ENCODE measurements at places on chromosomes 4 and X.
A peak's percentile ranks its signal among the peaks of the same experiment; 100 is the strongest.

DNA sequence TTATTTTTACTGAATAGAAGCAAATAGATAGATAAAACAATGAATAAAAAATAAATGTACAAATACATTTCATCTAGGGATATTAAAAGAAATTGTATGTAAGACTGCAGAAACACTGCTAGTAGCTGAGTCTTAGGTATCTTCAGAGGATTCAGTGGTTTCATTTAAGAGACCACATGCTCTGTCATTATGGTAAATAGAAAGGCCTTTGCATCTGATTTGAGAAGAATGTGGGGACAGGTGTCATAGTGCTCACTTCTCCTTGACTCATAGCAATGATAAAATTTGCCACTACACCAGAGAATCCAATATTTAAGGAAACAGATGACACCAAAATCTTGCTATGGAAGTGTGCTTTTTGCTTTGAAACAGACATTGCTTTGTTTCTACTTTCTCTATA is 59.8 kb upstream of the PPP1R2C start:
- H3K27ac ChIP-seq: no peak overlapping the region
- H3K36me3 ChIP-seq: no peaks in the 10 kb centered on the region
- H3K4me1 ChIP-seq: peaks cover 6% of the 10 kb centered on the region
- H3K4me3 ChIP-seq: no peak overlapping the region
- H3K27me3 ChIP-seq: no peaks in the 10 kb centered on the region

- no peak overlapping the region for H3K4me3 ChIP-seq
- no peak overlapping the region for H3K27ac ChIP-seq
- H3K4me1 ChIP-seq: peaks cover 1% of the 10 kb centered on the region
Observed at GRCh38 chr4:103012060-103012459, 7.4 kb downstream of the SLC9B1 start.

GRCh38 chr4:53653484-53654053 is 62.3 kb upstream of the LNX1 start:
- H3K36me3 ChIP-seq: no peaks in the 10 kb centered on the region
- H3K4me1 ChIP-seq: peaks cover 17% of the 10 kb centered on the region
- no peak overlapping the region for H3K27ac ChIP-seq
- H3K4me3 ChIP-seq: no peak overlapping the region
- no peak for DNase-seq
- H3K27me3 ChIP-seq: peaks cover 2% of the 10 kb centered on the region

GRCh38 chrX:20693078-20693477 is 426.4 kb upstream of the RPS6KA3 start:
- no peaks in the 10 kb centered on the region for H3K27me3 ChIP-seq
- no peak for DNase-seq
- no peaks in the 10 kb centered on the region for H3K4me1 ChIP-seq
- H3K36me3 ChIP-seq: no peaks in the 10 kb centered on the region
- H3K27ac ChIP-seq: no peak overlapping the region
- no peak overlapping the region for H3K4me3 ChIP-seq

GRCh38 chr4:166501941-166502382 is 628.9 kb downstream of the TLL1 start:
- H3K27me3 ChIP-seq: no peaks in the 10 kb centered on the region
- no peak overlapping the region for H3K4me3 ChIP-seq
- no peaks in the 10 kb centered on the region for H3K36me3 ChIP-seq
- H3K27ac ChIP-seq: no peak overlapping the region
- peaks cover 3% of the 10 kb centered on the region for H3K4me1 ChIP-seq

DNA sequence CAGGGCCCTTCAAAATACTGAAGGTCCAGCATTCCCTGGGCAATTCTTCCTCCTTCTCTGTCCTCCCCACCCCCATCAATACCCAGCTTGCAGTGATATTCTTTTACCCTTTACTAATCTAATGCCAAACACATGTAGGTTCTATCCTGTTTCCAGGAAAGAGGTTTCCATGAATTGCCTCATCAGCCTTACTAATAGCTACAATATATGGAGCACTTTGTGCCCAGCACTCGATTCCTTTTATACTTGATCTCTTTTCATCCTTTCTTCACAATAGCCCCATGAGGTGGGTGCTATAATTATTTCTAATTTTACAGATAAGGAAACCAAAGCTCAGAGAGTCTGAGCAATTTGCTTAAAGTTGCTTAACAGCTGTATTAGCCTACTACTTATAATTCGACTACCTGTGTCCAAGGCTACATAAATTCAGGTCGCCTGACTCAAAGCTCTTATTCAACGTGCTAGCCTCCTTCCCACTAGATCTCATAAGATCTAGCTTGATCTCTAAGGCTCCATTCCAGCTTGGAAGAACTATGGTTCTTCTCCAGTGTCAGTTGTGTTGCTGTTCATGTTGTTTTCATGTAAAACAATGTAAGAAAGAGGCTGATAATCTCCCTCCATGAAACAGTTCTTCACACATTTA is 229.6 kb upstream of the PGRMC2 start:
- no peaks in the 10 kb centered on the region for H3K27me3 ChIP-seq
- no peak for DNase-seq
- H3K4me3 ChIP-seq: no peak overlapping the region
- peak overlapping the region; percentile 79 for H3K27ac ChIP-seq

- H3K36me3 ChIP-seq: peaks cover 21% of the 10 kb centered on the region
- H3K4me1 ChIP-seq: no peaks in the 10 kb centered on the region
- DNase-seq: no peak
- peak overlapping the region; percentile 48 for H3K4me3 ChIP-seq
Observed at GRCh38 chr4:660401-660800, 13.7 kb downstream of the ATP5ME start.

DNA sequence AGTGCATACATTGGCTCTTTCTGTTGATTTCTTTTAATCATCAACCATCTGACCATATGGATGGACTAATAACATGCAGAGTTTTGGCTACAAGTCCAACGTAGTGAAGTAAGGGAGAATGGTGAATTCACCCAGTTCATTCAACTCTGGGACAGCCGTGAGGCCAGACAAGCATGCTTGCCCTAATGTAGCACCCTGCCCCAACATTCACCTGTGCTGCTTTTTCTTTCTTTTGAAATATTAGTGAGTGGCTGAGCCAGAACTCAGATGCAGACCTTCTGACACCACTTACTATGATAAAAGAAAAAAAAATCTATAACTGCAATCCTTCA is 17.5 kb downstream of the ARSJ start:
- peaks cover 12% of the 10 kb centered on the region for H3K4me1 ChIP-seq
- H3K4me3 ChIP-seq: no peak overlapping the region
- no peaks in the 10 kb centered on the region for H3K27me3 ChIP-seq

- H3K27me3 ChIP-seq: no peaks in the 10 kb centered on the region
- H3K27ac ChIP-seq: no peak overlapping the region
- H3K36me3 ChIP-seq: peaks cover 3% of the 10 kb centered on the region
- peaks cover 7% of the 10 kb centered on the region for H3K4me1 ChIP-seq
- H3K4me3 ChIP-seq: peak overlapping the region; percentile 84
- DNase-seq: no peak
Observed at GRCh38 chr4:88697141-88697540, 488 bp downstream of the NAP1L5 start.

DNA sequence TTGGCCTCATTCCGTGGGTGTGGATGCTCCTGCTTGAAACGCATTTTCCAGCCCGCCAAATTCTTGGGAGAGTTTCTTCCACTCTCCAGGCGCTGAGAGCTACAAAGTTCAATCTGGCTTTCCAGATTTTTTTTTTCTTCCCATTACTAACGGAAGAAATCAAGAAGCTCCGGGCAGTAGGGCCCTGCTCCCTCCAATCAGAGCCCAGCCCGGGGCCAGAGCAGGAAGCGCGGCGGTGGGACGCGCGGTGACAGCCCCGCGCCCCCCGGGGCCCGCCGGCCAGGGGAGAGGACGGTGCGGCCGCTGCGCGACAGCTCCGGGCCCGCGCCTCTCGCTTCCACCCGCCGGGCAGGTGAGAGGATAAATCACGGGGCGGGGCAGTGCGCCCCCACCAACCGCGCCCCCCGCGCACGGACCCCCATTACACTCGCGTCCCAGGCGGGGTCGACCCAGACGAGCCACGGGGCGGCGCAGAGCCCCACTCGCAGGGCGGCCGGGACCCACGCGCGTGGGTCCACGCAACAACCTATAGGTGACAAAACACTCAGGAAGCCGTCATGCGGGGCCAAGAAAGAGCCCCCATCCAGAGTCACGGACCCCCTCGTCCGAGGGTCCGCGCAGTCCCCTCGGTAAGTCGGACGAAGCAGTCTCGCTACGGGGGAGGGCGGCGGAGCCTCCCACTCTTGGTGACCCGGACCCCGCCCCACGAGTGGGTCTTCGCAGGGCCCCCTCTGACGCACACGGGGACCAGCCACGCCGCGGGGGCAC is 868 bp downstream of the AFAP1 start:
- peak overlapping the region; percentile 94 for H3K4me3 ChIP-seq
- H3K36me3 ChIP-seq: peaks cover 4% of the 10 kb centered on the region
- peaks cover 12% of the 10 kb centered on the region for H3K27me3 ChIP-seq
- peaks cover 8% of the 10 kb centered on the region for H3K4me1 ChIP-seq

GRCh38 chr4:79947386-79947785 is 125.6 kb downstream of the ANTXR2 start:
- H3K27me3 ChIP-seq: no peaks in the 10 kb centered on the region
- H3K4me1 ChIP-seq: no peaks in the 10 kb centered on the region
- no peak for DNase-seq
- no peak overlapping the region for H3K27ac ChIP-seq
- H3K4me3 ChIP-seq: no peak overlapping the region
- peaks cover 3% of the 10 kb centered on the region for H3K36me3 ChIP-seq
